ENCODE measurements at places on chromosomes 16 and 17.
A peak's percentile ranks its signal among the peaks of the same experiment; 100 is the strongest.

DNA sequence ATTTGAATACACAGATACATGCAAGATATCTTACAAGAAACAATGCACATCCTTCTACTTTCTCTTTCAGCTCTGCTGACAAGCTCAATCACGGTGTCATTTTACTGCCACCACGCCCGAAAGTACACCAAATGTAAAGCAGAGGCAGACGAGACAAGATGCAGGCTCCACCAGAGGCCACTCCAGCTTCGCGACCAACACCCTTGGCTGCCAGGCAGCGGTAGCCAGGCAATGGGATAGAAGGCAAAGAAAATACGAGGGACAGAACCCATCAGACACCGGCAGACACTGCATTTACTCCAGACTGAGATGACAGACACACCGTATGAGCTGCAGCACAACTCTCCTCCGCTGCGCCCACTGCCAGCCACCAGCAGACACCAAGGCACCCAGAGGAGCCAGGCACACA is 41.0 kb downstream of the USP22 start:
- DNase-seq = no peak

GRCh38 chr16:54631782-54632181 is 298.9 kb upstream of the IRX5 start:
- no peak for DNase-seq

GRCh38 chr16:12538667-12539091 is 265.0 kb downstream of the CPPED1 start:
- no peak for DNase-seq

- DNase-seq = peak; percentile 63
These were observed at the start of gene ACSF3 for GRCh38 chr16:89093602-89094251. Gene ACSF3 (plus strand): TSS chr16:89093852. CDS start chr16:89100682, 6,830 bp downstream.

- DNase-seq = no peak
These were observed 211.4 kb upstream of the ERCC4 start for GRCh38 chr16:13708347-13709120.

DNA sequence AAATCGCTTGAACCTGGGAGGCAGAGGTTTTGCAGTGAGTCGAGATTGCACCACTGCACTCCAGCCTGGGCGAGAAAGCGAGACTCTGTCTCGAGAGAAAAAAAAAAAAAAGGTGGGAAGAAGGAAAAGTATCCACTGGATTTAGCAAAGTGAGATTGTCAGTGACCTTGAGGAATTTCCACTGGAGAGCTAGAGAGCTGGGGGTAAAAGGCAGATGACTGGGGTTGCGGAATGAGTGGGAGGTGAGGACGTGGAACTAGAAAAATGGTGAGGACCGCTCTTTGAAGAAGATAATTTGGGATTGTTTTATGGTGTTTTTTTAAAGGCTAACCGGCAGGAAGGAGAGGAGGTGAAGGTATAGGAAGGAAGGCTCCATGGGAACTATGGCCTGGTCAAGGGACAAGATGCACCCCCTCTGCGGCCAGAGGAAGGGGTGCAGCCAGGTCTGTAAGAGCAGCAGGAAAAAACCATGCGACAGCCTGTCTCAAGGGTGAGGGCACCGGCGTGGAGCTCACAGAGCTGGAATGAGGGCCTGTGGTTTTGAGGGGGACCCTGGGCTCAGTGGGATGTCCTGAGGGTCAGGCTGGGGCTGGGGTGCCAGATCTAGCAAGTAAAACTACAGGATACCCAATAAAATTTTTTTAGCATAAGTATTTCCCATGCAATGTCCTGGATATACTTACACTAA is 694 bp upstream of the MLST8 start:
- no peak for DNase-seq

DNA sequence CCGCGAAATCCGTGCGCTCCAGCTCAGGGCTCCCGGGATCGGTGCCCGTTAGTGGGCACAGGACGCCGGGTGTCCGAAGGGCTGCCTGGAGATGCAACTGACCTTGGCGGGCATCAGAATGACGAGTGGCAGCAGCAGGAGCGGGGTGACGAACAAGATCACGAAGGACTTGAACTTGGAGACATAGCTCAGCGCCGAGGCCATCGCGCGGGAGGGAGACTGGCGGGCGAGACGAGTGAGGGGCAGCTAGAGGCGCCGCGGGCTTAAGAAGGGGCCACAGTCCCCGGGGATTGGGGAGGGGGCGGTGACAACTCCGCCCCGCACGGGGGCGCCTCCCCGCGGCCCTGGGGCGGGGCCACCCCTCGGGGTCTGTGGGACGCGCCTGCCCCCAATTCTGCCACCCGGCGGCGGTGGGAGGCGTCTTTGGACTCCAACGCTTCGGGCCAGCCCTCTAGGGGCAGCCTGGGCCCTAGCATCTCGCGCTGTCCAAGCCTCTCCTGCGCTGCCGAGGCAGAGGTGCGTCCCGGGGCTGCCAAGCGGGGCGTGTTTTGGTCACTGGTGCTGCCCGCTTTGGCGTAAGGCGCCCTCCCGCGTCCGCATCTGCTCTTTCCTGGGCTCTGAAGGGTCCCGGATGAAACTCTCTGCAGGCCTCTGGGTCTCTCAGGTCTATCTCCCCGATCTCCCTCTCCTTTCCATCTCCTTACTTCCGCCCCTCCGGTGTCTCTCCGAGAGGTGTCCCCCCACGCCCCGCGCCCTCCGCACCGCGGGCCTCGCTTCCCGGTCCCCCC is at the start of gene SLC13A5:
Gene SLC13A5 (minus strand): TSS at position 240 of the 788 bp plus-strand sequence. CDS start 36 bp downstream, at position 204.
- peak; percentile 45 for DNase-seq

- DNase-seq = peak; percentile 21
These were observed 28.5 kb upstream of the SLC7A5 start for GRCh38 chr16:87897521-87898505.

DNA sequence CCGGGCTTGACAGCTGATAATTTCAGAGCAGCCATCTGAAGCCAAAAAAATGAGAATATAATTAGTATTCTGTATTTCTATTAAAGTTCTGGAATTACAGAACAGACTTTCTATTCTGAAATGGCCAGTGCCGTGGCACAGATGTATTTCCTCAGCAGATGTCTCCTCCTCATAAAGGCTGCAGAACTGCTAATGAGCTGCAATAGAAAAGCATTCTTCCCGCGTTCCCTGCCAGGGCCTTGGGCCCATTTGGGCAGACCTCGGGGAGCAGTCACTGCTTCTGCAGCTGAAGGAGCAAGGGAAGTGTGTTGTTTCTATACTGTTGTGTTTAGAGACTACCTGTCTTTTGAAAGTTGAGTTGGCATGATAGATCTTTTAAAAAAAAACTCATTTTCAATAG is 152.6 kb upstream of the CACNG5 start:
- no peak for DNase-seq

DNA sequence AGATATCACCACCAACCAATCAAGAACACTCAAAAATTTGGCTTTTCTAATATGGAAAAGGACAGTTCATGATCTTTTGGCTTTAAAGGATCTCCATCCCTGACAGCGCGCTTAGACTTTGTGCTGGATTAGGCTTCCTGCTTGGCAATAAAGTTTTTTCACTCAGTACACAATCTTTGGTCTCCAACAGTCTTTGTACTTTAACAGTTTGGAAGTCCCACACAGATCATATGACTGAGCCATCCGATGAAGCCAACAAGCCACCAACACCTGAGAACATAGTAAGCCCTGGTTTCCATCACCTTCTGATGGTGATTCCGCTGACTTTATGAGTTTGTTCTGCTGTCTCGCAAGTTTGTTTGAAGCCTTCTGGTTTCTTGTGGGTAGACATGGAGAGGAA is 34.3 kb downstream of the SMURF2 start:
- DNase-seq = no peak

- peak; percentile 52 for DNase-seq
These were observed 74.8 kb upstream of the SMURF2 start for GRCh38 chr17:64736804-64737492.

DNA sequence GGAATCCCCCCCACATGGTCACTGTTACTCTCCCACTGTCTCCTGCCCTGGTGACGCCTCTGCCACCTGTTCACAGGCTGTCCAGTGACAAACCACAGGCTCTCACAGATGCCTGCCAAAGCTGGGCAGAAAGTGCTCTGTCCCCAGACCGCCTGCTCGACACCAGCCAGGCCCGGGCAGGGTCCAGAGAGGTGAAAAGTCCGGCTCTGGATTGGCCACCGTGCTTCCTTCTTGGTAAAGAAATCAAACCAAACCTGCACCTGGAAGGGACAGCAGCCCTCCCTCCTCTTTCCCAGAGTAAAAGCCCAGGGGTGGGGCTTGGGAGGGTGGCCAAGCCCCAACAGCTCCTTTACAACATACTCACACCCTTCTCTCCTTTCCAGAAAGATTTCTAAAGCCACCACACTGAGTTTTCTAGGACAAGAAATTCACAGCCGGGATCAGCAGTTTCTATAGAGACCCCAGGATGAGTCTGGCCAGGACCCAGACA is 6.2 kb downstream of the PCGF2 start:
- DNase-seq = no peak

DNA sequence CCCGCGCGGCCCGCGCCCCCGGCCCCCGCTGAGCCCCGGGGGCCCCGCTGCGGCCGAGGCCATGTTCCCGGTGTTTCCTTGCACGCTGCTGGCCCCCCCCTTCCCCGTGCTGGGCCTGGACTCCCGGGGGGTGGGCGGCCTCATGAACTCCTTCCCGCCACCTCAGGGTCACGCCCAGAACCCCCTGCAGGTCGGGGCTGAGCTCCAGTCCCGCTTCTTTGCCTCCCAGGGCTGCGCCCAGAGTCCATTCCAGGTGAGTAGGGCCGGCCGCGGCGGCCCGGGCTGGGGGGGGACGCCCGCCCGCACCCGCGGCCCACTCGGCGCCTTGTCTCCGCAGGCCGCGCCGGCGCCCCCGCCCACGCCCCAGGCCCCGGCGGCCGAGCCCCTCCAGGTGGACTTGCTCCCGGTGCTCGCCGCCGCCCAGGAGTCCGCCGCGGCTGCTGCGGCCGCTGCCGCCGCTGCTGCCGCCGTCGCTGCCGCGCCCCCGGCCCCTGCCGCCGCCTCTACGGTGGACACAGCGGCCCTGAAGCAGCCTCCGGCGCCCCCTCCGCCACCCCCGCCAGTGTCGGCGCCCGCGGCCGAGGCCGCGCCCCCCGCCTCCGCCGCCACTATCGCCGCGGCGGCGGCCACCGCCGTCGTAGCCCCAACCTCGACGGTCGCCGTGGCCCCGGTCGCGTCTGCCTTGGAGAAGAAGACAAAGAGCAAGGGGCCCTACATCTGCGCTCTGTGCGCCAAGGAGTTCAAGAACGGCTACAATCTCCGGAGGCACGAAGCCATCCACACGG is 504 bp downstream of the MAZ start:
- peak; percentile 39 for DNase-seq

DNA sequence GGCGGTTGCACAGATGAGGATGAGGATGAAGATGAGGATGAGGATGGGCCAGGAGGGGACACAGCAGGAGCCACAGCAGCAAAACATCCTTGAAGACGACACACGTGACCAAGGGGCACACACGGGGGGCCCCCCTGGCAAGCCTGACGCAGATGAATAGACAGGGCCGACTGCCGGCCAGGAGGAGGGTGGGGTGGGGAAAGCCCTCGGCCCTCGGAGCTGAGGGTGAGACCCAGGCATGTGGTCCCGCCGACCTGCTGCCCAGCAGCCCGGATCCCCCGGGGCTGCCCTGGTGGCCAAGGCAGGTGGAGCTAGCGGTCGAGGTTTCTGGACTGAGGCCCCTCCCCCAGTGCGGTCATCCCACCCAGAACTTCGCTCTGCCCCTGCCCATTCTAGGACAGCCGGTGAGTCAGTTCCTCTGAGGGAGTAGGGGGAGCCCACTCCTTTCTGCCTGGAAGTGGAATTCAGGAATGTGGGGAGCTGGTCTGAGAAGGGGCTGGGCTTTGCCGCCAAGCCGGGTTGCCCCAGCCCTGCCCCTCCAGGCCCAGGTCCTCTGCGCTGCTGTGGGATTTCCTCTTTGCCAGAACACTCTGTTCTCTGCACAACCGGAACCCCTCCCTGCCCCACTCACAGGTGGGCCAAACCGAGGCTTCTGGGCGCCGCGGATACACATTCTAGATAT is 9.9 kb downstream of the CYGB start:
- peak; percentile 70 for DNase-seq

- DNase-seq = peak; percentile 63
These were observed 68.7 kb upstream of the MARCHF10 start for GRCh38 chr17:62876673-62877405.

DNA sequence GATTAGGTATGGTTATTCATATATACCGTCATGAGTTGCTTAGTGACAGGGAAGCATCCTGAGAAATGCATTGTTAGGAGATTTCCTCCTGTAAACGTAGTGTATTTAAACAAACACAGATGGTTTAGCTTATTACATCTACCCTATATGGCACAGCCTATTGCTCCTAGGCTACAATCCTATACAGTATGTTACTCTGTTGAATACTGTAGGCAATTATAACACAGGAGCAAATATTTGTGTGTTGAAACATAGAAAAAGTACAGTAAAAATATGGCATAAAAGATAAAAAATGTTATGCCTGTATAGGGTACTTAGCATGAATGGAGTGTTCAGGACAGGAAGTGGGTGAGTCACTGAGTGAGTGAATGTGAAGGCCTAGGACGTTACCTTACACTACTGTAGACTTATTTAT is 157.7 kb downstream of the CDH11 start:
- DNase-seq = peak; percentile 87

DNA sequence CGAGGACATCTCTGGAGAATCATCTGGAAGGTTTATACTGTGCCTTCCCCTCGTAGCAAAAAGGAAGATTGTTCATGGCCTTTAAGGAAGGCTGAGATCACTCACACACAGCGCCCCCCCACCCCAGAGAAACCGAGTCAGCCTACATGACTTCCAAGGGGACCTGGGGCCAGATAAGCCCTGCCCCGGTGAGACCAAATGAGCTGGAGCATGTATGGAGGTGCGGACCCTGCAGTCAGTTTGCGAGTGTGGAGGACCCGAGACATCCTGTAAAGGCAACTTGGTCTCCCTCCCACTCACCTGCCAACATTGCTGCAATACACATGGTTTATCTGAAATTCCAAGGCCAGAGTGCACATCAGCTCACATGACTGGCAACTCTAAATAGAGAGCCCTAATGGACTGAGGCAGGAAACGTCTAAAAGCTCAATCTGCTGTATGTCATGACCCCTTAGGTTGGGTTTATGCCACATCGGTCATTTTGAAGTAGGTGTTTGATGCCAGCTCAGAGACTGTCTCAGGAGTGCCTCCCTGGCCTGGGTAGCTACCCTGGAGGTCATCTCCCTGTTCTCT is 233.6 kb downstream of the CPPED1 start:
- DNase-seq = no peak

GRCh38 chr16:27289669-27290068 is 21.1 kb upstream of the NSMCE1 start:
- peak; percentile 49 for DNase-seq

DNA sequence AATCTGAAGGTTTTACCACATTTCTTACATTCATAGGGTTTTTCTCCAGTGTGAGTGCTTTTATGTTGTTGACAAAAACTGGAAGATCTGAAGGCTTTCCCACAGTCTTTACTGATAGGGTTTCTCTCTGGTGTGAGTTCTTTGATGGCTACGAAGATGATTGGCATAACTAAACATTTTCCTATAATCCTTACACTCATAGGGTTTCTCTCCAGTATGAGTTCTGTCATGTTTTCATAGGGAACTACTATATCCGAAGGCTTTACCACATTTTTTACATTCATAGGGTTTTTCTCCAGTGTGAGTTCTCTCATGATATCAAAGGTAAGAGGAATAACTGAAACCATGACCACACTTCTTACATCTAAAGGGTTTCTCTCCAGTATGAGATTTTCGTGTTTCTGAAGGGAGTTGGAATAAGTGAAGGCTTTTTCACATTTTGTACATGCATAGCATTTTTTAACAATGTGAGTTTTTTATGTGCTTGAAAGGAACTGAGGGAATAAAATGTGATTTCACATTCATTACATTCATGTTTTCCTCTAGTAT is 1987.7 kb downstream of the TP53TG3F start:
- DNase-seq = no peak

GRCh38 chr17:40864661-40865390 is 2.2 kb downstream of the KRT12 start:
- DNase-seq = no peak

- no peak for DNase-seq
These were observed 18.5 kb upstream of the TOB1 start for GRCh38 chr17:50884439-50885311.

- no peak for DNase-seq
These were observed 24.9 kb downstream of the CCL4 start for GRCh38 chr17:36128411-36128978.

Data from fibroblast of skin of abdomen (primary cell).